ENCODE measurements at places on chromosomes 5 and 9.

DNA sequence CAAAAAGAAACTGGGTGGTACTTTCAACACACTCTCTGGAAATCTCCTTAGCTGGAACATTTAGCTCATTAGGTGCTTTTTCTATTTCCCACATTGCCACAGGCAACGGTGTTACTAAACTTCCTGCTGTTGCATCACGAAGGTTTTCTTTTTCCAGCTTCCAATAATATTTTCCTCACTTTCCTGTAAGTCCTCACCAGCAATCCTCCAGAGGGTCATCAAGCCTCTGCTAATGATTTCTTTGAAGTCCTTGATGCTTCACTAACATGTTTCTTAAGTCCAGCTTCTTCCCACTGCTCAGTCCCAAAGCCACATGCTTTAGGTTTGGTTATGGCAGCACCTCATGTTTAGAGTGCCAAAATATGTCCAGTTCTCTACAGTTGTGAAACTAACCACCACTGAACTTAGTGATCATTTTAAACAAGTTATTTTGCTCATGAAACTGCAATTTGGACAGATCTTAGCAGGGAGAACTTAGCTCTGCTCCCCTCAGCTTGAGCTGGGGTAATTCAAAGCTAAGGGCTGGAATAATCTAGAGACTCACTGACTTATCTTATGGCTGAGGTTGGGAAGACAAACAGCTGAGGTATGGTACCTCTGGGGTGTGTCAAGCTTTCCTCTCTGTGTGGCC lies 39.9 kb upstream of the RETREG1 start:
- no peak for DNase-seq

GRCh38 chr5:8034852-8035251 lies 165.9 kb downstream of the MTRR start:
- DNase-seq: no peak

DNA sequence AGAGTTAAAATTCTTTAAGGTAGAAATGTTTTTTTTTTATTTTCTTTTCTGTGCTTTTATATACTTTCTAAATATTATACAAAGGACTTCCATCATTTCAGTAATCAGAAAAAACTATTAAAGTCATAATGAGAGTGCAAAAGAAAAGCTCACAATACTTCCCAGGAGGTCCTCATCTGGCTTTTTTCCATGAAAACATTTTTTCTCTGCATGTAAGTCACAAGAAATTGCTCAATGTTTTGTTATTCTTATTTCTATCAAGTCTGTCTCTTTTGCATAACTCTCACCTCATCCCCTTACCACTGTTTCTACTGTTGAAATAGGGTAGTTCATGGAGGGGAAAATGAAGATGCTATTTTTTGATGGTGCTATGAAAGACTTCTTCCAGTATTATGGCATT lies 375.0 kb downstream of the TMEM232 start:
- DNase-seq: no peak

GRCh38 chr5:180468732-180469585 lies 25.2 kb upstream of the CNOT6 start:
- no peak for DNase-seq

DNA sequence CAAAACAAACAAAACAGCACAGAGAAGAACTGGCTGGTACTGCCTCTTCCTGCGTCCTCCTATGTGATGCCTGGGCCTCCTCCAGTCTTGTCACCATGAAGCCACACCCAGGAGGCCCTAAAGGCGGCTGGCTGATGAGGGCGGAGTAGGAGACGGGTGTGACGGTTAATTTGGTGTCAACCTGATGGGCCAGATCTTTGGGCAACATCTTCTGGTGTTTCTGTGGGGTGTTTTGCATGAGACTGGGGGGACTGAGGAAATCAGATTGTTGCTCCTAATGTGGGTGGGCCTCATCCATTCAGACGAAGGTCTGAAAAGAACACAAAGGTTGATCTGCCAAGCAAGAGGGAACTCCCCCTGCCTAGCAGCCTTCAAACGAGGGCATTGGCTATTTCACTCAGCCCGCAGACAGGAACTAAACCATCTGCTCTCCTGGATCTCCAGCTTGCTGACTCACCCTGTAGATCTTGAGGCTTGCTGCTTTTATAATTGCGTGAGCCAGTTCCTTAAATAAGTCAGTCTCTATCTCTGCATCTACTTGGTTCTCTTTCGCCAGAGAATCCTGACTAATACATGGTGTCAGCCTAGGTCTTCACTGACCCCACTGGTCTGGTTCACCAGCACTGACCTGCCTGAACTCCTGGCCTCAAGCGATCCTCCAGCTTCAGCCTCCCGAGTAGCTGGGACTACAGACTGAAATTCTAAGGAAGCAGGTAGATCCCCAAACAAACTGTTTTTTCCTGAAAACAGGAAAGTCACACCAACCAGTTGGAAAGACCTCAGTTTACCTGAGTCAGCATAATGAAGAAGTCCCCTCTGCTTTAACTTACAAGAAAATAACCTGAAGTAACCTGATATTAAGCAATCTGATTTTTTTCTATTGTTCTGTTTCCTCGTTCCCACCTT lies 12.8 kb upstream of the ZFP62 start:
- no peak for DNase-seq

GRCh38 chr5:1726469-1726865 lies 73.2 kb downstream of the MRPL36 start:
- DNase-seq: no peak

DNA sequence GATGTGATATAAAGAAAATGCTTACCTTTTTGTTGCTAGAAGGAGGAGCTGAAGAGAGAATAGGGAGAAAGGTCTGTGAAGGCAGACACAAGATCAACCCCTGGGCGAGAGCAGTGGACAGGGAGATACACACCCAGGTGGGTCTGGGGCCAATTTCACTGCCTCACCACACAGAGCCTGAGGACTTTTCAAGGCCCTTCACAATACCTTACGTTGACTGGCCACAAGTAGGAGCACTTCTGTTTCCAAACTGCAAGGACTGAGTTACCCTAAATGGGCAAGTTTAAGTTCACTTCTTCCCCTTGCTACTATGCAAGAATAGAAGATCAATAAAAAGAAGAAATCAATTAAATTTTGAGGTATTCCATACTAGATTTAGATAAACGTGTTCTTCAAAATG lies 174.5 kb upstream of the SLC12A2 start:
- DNase-seq: no peak

GRCh38 chr9:34578241-34579103 lies 11.1 kb downstream of the CNTFR start:
- DNase-seq: no peak

- no peak for DNase-seq
Measured at GRCh38 chr9:132150256-132150655, 11.6 kb upstream of the NTNG2 start.

DNA sequence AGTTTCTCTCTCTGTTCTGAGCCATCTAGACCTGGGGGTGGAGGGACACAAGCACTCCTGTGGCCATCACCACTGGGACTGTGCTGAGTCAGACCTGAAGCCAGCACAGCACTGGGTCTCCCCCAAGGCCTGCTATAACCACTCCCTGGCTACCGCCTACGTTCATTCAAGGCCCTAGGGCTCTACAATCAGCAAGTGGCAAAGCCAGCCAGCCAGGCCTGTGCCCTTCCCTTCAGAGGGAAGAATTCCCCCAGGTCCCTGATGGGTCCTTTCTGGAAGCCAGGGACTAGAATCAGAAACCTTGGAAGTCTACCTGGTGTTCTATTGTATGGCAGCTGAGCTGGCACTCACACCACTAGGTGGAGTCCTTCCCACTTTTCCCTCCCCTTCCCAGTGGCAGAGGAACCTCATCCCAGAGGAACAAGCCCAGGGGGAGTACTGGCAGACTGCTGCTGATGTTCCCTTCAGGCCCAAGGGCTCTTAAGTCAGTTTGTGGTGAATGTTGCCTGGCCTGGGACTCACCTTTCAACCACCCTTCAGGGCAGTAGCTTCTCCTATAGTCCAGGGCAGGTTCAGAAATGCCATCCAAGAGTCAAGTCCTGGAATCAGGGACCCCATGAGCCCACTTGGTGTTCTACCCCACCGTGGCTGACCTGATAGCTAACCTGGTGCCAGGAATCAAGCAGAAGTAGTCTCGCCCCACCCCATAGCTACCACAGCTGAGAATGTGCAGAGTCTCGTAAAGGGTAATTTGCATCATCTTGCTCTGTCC lies 20.0 kb downstream of the JMY start:
- no peak for DNase-seq

DNA sequence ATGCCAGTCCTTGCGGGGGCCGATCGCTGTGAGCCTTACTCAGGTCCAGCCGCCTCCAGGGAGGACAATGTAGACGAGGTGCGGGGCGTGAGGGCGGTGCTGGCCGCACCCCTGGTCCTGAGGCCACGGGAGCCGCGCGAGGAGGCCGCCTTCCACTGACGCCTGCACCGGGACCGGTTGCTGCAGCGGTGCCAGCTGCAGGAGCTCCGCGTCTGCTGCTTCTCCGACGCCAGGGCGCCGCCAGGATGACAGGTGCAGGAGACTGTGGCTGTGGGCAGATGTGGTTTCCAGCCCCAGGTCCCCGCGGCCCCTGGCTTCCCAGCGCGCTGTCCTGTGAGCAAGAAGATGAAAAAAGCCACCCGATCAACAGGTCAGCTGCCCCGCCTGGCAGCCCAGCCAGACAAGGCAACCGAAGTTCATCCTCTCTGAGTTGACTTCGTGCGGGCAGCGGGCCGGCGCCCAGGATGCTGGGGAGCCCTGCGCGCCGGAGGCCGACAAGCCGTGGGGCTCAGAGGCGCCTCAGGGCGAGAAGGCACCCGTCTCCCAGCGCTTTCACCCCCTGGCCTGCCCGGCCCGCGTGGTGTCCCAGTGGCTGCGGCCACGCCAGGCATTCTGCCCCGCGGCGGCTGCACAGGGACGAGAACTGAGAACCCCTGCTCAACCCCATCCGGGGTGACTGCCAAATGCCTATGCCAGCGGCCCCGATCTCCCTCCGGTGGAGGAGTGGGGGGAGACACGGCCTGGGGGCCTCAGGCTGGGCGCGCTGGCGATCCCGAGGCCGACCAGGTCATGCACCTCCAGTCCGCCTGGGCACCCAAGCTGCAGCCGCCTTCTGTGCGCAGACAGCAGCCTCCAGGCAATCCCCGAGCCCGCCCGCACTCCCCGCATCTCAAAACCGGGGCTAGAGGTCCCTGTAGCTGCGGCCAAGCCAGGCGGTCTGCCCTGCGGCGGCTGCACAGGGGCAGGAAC lies 43.4 kb upstream of the BICD2 start:
- peak; percentile 73 for DNase-seq

- peak; percentile 38 for DNase-seq
Measured at GRCh38 chr5:174751154-174752000, 27.0 kb downstream of the MSX2 start.

- DNase-seq: no peak
Measured at GRCh38 chr5:58106754-58107410, 353.0 kb downstream of the PLK2 start.

DNA sequence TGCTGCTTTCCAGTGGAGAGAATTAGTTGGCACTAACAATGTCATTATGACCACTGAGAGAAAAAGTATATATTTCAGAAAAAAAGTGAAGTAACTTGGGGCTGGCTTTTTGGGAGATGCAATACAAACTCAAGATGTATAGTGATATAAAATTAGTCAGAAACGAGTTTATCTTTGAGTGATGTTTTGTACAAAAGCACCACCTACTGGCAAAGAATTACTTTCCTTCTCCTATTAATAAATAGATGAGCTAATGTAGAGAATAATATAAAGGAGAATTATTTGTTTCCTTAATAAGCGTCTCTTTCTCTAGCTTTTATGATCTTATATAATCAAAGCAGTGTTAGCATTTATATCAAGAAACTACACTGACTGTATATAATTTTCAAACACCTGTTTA lies 158.8 kb downstream of the MEF2C start:
- no peak for DNase-seq
